T-helper 9 cell (primary cell): ENCODE measurements at places on chromosomes 4 and X.
A peak's percentile ranks its signal among the peaks of the same experiment; 100 is the strongest.

GRCh38 chr4:165476214-165477098, 97.6 kb downstream of the CPE start:
- no peak for DNase-seq

DNA sequence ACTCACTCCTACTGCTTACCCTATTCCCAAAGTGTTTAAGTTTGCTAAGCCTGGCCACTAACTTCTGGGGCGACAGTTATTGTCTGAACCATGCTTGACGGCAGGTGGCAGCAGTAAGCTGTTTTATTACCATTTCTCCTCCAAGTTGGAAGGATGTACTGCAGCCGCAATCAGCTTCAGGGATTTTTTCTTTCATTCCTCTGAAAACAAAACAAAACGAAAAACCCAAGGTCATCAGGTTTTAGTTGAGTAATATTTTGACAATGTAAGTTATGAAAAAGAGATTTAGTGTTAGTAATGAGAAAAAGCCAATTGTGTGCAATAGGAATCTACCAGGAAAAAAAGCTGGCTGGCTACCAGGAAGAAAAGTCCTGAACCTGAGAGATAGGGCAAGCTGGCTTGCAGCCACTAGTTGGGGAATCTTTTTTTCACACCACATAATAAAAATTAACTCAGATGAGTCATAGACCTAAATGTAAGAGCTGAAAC, 13.2 kb upstream of the RAB9B start:
- peak; percentile 32 for DNase-seq

DNA sequence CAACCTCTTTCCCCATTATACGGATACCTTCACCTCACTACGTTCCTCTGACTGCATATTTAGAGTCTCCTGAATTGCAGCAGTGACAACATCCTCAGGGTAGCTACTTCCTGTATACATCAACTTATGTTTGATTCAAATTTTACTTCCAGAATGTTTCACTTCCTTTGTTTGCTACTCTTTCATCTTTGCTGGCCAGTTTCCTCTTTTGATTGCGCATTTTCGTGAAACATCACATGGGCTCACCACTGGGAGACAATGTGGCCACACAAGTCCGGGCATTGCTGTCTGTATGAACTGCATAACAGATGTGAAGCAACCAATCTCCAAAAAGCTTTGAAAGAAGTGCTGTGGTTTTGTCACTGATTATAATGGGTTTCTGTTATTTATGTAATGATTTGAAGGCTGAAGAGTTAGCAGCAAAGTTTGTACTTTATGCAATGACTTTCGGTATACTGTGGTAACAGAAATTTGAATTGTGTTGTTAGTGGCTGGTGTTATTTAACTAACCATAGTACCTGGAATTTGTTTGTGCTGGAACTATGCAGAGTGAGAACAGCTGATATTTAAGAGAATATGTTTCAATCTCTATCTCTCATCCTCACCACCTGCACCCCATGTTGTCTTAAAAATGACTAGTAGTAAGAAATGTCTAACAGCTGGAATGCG, 7.4 kb downstream of the SNCA start:
- no peak for DNase-seq

DNA sequence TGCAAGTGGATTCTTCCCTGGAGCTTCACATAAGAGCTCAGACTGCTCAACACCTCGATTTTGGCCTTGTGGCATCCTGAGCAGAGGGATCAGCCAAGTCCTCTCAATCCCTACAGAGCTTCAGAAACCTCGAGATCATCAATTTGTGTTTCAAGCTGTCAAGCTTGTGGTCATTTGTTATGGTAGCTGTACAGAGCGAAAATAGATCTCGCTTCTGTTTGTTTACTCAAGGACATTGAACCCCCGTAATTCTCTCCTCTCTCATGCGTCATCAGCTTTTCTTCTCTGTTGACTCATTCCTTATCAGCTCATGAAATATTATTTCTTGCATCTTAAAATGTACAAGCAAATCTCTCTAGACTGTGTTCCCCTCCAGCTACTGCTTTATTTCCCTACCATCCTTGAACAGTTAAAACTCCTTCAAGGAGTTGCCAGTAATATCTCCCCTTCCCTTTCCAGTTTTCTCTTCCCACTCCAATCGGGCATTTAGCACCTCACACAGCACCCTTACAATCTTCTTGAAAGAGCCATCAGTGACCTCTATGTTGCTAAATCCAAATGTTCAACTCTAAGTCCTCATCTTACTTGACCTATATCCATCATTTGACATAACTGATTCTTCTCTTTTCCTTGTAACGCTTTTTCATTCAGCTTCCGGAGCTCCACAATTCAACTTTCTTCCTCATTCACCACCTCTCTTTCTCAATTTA, 106.2 kb upstream of the FAT1 start:
- DNase-seq: no peak

DNA sequence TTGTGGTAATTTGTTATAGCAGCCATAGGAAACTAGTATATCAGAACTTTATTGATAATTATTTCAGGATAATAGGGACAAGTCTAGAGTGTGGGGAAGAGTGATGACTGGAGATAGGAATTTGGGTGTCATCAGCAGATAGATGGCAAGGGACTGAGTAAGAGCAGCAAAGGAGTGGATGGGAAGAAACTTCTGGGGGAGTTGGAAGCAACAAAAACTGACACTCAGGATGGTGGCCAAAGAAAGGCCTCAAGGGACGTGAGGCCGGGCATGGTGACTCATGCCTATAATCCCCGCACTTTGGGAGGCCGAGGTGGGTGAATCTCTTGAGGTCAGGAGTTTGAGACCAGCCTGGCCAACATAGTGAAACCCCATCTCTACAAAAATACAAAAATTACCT, 9.1 kb upstream of the SLC25A5 start:
- DNase-seq: no peak

DNA sequence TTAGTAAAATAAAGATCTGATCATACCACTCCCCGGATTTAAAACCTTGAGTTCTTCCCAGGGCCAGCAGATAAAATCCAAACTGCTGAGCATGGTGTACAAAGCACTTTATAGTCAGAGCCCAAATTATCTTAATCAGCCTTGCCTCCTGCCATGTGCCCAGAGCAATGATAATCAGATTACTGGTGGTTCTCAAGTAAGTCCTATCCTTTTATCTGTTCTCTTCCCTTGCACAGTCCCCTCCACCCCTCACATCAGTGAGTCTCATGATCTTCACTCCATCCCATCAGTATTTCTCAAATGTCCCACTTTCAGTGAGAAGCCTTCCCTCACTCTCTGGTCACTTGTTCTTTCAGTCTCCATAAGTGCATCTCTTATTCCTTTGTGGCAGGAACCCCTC, 22.7 kb downstream of the INTS6L start:
- DNase-seq: no peak

GRCh38 chr4:90099812-90100211, 27.4 kb upstream of the CCSER1 start:
- no peak for DNase-seq

DNA sequence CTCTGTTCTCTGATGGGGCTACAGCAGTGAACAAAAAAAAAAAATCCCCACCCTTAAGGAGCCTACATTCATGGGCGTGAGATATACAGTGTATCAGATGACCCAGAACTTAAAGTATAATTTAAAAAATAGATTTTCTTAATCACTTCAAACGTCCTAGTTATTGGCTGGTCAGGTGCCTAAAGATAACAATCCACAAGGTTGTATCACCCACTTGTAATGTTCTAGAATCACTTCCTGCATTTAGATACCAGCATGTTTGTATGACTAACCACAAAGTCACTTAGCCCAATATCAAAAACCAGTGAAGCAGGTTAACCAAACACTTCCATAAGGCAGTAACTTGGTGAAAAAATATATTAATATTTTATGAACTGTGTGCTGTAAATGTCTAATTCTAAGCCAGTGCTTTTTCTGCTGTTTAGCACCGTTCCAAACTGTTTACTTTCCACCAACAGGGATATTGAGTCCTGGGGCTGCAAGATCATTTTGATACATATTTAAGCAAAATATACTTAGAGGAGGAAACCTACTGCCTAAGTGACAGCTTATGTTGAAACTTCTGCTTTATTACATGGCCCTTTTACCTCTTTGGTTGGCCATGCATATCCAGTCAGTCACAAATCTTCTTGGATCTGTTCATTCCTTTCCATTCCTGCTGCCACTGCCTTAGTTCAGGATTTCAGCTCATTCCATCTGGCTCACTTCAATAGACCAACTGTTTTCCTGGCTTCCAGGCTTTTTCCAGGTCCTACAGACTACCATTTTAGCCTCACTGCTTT, 43.3 kb downstream of the CD40LG start:
- no peak for DNase-seq

DNA sequence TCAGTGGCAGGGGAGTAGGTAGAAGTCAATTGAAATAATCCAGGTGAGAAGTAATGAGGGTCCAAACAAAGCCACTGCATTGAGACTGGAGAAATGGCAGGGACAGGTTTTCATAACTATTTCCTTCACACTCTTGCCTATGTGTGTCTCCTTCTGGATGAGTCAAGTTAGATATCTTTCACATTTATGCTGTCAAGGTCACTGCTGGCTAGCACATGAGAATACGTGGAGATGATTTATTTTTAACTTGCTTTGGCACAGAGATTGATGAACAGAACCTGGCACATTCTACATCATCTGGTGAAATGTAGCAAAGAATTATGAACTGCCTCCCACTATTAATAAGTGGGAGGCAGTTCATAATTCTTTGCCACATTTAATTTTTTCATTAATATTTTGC, 66.7 kb upstream of the BOD1L1 start:
- no peak for DNase-seq

GRCh38 chr4:6969826-6970800, 60.5 kb downstream of the TBC1D14 start:
- DNase-seq: no peak

- no peak for DNase-seq
Measured at GRCh38 chr4:86050496-86050895, 309.4 kb downstream of the MAPK10 start.

- DNase-seq: peak; percentile 8
Measured at GRCh38 chr4:48944756-48945241, 38.2 kb upstream of the OCIAD2 start.

GRCh38 chr4:168101026-168101425, 8.7 kb downstream of the ANXA10 start:
- no peak for DNase-seq

DNA sequence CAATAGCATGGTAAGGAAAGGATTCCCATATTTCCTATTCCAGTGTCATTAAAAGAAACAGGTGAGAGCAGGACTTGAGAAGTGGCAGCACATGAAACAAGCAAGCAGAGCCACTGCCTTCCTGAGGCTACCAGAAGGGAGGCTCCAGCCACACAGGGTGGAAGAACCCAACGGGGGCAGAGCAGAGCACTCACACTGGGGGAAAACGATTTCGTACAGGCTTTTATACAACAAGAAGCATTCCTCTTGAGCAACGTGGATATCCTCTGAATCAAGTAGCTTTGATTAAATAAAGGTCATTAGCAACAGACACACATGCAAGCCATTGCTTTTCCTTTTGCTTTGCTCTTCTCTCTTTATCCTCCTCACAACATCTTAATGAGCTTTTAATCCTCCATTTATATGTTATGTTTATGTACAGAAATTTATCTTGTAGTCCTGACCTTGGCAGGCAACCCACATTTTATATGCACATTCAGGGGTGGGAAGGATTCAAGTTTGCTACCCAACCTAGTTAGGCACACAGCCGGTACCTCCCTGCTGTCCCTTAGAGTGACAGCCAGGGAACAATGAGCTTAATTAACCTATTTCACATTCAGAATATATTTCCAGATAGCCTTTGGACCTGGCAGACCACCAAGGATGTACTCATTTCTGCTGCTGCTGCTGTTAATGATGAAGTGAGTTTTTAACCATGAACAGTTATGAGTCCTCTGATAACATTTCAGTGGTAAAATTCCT, 202.1 kb downstream of the ARHGAP24 start:
- DNase-seq: no peak

DNA sequence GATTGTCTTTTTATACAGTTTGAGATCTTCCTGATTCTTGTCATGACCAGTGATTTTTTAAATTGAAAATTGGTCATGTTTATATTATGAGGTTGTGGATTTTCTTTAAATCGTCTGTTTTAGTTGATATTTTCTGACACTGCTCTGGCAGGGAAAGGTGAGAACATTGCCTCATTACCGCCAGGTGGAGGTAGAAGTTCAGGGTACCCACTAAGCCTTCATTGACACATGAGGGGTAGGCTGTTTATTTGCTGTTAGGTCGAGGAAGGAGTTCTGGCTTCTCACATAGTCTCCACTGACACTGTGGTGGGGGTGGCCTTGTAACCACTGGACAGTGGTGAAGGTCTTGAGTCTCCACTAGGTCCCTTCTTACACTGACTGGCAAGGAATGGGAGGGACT, 117.6 kb upstream of the GPR101 start:
- DNase-seq: no peak

DNA sequence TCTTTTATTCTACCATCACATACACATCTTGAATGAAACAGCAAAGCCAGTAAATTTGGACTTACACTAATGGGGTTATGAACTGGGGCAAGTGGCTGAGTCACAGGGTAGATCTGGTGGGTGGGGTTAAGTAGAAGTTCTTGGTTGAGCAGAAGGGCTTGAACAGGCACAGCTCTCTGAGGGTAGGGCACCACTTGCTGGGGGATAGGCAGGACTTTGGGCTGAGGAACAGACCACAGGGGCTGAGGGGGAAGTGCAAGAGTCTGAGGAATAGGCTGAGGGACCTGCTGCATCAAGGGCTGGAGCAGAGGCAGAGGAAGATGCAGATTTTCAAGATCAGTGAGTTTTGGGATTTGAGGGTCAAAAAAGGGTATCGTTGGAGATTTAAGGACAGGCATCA, 8.3 kb downstream of the CSN2 start:
- no peak for DNase-seq

GRCh38 chrX:100662796-100663195, 18.8 kb downstream of the SRPX2 start:
- no peak for DNase-seq

DNA sequence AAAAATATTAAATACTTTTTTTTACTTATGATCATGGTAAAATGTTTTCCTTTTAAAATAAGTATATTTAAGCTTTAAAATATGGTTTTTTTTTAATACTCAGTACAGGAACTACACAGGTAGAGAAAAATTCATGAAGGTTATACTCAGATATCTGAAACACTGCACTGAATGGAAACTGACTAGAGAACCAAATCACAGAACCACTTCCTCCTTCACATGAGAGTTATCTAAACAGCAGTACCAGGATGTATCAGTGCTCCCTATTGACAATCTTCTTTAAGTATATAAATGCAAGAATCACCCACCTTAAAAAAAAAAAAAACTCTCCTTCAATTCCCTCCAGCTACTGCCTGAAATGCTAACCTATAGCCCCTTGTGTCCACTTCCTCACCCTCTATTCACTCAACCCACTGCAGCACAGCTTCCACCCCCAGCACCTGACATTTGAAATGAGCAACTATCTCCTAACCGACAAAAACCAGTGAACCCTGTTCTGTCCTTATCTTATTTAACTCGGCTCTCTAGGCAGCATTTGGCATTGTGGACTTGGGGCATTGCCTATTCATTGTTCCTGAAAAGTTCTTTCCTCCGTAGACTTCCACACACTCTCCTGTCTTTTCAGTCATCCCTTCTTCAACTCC, 9.1 kb downstream of the SLC7A3 start:
- no peak for DNase-seq

GRCh38 chr4:54085284-54085683, 14.7 kb upstream of the GSX2 start:
- DNase-seq: no peak

GRCh38 chr4:46441136-46441859, 51.4 kb upstream of the GABRA2 start:
- no peak for DNase-seq
